Nucleus accumbens (tissue), 56 donors: ENCODE measurements at places on chromosomes 11 and 22.

GRCh38 chr22:33361581-33361980 is 303.4 kb upstream of the SYN3 start:
- no peak for DNase-seq

DNA sequence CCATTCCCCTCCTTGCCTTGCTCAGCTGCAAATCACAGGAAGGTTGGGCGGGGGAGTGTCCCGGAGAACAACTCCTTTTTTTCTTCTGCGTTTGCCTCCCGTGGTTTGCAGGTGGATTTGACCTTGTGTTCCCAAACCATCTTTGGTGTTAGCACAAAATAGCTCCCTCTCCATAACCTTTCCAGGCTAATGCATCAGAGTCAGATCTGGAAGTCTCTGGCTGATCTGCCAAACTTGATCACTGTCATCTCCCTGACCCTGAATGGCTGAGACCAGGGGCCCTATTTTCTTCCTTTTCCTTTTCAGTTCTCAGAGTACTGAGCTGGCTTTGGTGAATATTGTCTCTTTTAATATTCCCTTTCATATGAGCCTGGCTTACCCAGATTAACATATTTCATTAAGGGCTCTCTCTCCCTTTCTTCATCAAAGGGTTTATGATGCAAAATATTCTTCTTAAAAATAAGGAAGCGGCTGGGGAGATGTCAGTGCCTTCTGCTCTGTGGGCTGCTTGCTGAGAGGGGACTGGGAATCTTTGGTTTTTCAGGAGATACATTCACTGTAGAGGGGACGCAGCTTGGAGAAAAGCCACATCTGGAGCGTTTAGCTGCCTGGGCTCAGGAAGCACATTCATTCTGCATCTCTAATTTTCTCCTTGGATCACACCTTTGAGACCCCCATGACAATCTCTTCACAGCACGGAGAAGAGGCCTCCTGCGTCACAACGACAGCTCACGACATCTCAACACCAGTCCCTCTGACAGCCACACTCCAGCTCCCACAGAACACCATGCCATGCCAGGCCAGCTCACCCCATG is 148.3 kb downstream of the CEP164 start:
- DNase-seq = no peak

- DNase-seq = peak; percentile 42
These were observed 1.7 kb downstream of the HPX start for GRCh38 chr11:6438979-6439571.

DNA sequence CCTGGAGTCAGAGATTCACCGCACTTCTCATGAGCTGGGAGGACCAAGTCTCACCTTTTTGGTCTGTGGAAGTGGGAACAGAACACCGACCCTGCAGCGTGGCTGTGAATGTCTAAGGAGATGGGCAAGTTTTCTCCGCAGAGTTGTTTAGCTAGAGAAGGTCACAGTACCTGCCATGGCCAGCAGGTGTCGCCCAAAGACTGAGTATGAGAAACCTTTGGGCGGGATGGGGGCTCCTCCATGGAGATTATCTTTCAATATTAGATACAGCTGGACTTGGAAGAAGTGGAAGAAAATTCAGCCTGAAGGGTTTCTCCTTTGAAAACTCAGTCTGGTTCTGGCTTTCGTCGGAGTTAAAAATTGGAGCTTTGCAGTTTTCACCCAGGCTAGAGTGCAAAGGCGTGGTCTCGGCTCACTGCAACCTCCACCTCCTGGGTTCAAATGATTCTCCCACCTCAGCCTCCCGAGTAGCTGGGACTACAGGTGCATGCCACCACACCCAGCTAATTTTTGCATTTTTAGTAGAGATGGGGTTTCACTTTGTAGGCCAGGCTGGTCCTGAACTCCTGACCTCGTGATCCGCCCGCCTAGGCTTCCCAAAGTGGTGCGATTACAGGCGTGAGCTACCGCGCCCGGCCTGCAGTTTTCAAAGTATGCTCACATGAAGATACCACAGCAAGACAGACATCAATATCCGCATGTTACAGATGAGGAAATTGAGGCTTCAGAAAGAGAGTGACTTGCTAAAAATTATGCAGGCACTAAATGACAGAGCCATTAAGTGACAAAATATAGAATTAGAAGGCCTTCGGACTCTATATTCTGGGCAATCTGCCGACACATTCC is 10.7 kb upstream of the DSCAML1 start:
- peak; percentile 65 for DNase-seq

GRCh38 chr22:23280356-23281052 is 100.2 kb downstream of the BCR start:
- DNase-seq = no peak

DNA sequence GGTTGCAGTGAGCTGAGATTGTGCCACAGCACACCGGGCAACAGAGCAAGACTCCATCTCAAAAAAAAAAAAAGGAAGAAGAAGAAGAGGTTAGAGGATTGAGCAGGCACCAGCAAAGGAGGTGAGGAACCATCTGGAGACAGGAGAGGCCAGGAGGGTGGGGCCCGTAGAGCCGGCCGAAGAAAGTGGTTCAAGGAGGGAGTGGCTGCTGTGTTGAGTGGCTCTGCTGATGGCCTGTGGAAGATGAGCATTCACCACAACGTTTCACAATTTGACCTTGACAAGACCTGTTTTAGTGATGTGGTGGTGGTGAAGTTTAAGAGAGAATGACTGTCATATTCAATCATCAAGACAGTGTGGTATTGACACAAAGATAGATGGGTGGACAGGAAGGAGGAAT is 6.8 kb upstream of the CTSD start:
- DNase-seq = no peak

GRCh38 chr11:17753641-17754040 is 19.1 kb downstream of the KCNC1 start:
- no peak for DNase-seq

GRCh38 chr22:32728291-32728690 is 73.2 kb upstream of the TIMP3 start:
- no peak for DNase-seq

- no peak for DNase-seq
These were observed 228.2 kb downstream of the TMEM135 start for GRCh38 chr11:87265979-87266378.

DNA sequence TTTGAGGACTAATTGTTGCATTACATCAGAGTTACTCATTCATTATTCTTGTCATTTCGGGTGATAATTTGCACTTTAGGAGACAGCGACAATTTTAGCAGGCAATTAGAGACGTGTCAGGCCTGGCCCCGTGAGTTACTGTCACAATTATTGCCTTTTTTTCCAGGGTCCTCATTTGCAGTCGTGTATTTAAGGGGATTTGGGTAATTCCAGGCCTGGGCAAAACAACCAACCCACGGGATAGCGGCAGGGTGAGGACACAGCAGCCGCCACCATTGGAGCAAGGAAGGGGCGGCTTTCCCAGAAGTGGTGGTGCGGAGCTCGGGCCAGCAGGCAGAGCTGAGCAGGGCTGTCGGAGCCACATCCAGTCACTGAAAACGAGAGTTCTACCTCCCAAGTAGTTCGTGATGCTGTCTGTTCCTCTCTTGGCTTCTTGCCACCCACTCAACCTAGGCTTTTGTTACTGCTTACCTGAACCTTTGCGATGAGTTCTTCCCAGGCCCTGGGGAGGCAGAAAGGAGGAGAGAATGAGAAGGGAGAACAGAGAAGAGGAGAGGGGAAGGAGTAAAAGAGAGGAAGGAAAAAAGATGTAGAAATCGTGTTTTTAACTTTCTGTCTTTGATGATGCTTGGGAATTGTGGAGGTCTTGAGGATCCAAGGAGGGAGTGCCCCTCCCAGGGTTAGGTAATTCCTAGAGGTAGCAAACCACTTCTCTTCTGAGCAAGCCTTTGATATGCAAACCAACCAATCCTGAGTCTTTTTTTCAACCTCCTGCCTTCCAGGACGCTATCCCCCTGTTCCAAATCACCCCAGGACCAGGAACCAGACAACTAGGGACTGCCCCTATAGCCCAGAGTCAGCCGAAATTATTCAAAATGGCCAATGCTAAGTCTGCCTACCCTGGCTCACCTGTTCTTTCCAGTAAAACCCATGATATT is 236.1 kb downstream of the MIAT start:
- no peak for DNase-seq
